ENCODE measurements at places on chromosomes 11 and 22. TPM values are rescaled to one million over a fixed set of nuclear protein-coding genes. Genes with fewer than 3 reads are reported as not detected.
A peak's percentile ranks its signal among the peaks of the same experiment; 100 is the strongest.

- DNase-seq, result no peak
Observed at GRCh38 chr22:27065279-27065678, 407.9 kb downstream of the MIAT start.

GRCh38 chr22:23223569-23224317 lies 43.4 kb downstream of the BCR start:
- DNase-seq, result peak; percentile 46

Gene HPX
- total RNA-seq, result not detected

Gene EXT2
- 138 TPM for total RNA-seq

Measured in lung microvascular endothelial cell (primary cell).